NCI-H2081 (cell line): ENCODE measurements at places on chromosomes 13 and 19.
A peak's percentile ranks its signal among the peaks of the same experiment; 100 is the strongest.

DNA sequence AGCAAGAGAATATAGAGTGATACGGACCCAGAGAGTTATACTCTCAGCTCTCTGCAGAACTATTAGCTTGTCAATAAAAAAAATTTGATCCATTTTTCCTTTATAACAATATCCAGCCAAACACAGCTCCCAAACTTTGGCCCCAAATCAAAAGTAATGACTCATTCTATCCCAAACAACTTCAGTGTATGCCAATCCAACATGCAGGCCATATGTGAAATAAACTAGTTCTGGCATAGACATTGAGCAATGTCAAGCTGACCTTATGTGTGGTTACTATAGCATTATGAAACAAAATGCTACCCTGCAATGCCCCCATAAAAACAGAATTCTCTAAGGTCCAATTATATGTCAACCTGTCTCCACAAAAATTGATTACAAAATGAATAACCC, 209.5 kb downstream of the DNAJC15 start:
- no peak for DNase-seq

DNA sequence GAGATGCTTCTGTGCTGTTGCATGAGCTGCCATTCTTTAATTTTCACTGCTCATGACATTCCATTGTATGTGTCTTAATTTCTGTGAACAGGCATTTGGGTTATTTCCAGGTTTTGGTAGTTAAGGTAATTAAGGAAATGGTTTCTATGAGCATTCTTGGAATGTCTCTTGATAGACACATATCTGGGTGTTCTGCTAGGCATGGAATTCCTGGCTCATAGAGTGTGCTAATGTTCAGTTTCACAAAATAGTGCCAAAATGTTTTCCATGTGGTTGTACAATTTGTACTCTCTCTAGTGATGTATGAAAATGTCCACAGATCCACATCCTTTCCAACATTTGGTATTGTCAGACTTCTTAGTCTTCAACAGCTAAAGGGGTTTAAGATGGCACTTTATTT, 680.9 kb upstream of the SGCG start:
- no peak for DNase-seq

- DNase-seq, result peak; percentile 54
Measured at GRCh38 chr19:4186087-4186993, 3.9 kb downstream of the ANKRD24 start.

DNA sequence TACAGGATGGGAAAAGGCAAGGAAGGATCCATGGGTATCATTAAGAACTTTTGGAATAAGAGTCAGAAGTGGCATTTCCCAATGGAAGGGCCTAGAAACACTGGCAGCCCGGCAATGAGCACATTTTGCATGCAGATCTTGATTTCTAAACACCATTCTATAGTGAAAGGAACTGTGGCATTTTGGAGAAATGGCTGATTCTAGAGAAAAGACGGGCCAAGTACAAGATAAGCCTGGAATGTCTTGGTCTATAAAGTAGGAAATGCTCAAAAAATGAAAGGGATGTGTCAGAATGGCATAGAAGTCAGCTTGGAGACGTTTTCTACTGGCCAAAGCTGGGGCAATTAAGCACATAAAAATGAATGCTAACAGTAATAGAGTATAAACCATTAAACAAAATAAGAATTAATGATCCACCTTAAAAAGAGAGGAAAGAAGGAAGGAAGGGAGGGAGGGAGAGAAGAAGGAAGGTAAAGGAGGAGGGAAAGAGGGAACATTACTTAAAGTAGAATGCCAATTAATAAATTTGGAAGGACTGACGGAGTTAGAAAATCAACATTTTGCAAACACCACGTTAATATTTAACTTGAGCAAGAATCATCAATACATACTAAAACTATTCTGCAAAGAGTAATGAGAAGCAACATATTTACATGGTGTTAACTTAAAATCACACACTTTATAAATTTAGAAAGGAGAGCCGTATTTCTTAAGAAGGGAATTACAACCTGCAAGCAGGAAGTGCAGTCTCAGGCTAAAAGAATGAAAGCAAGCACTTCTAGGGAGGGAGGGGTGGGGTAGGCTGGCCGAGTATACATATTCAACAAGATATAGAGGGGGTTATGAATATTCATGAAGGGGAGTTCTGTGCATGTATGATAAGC, 78.9 kb downstream of the ANKRD10 start:
- no peak for DNase-seq

- no peak for DNase-seq
Measured at GRCh38 chr13:55517312-55517711, 1623.4 kb upstream of the PRR20A start.

DNA sequence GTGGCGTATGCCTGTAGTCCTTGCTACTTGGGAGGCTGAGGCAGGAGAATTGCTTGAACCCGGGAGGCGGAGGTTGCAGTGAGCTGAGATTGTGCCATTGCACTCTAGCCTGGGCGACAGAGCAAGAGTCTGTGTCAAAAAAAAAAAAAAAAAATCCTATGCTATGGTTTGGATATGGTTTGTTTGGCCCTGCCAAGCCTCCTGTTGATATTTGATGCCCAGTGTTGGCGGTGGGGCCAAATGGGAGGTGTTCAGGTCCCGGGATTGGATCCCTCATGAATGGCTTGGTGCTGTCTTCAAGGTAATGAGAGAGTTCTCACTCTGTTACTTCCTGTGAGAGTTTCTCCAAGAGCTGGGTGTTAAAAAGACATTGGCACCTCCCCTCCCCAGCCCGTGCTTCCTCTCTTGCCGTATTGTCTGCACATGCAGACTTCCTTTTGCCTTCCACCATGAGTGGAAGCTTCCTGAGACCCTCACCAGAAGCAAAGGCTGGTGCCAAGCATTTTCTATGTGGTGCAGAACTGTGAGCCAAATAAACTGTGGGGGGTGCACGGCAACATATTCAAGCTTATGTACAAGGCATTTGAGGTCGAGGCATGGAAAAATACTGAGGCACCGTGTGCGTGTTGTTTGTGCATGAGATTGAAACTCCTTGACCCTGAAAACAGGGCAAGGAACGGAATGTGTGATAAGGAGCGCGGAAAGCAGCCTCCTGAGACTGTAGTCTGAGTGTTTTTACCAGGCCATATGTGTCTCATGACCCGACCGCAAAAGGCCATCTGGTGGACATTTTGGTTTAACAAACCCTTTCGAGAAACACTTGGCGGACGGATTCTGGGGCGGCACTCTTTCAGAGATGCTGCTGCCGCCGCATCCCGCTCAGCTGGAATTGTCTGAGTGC, 7.3 kb downstream of the SIGLEC9 start:
- no peak for DNase-seq

GRCh38 chr13:40060296-40061007, 405.0 kb downstream of the COG6 start:
- DNase-seq, result no peak

- DNase-seq, result no peak
Measured at GRCh38 chr19:29596885-29597525, 9.1 kb upstream of the POP4 start.

DNA sequence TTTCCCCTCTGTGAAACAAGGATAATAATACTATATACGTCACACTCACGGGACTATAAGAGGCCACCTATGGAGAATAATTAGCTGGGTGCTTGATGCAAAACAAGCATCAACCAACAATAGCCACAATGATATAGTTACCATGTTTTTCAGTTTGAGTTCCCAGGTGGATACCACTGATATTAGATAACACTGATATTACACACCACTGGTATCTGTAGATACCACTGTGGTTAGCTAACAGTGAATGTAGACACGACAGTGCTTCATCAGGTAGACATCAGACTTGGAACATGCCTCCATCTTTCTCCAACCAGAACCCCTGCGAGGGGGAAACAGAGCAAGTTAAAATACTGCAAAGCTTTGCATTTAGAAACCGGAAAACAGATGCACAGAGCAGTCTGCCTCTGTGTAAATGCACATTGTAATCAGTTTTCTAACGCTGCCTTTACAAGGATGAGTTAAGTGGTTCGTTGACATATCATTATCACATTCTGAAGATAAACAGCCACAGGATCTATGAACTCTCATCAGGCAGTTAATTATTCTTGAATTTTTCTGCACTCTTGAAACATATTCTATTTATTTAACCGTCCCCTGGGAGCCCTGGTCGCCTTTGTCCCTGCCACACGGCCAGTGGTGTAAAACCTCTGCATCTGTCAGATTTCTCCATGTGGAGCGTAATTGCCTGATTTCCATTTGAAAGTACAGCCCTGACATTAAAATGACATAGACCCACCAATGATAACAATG, 80.7 kb downstream of the RNASEH2B start:
- DNase-seq, result peak; percentile 90

DNA sequence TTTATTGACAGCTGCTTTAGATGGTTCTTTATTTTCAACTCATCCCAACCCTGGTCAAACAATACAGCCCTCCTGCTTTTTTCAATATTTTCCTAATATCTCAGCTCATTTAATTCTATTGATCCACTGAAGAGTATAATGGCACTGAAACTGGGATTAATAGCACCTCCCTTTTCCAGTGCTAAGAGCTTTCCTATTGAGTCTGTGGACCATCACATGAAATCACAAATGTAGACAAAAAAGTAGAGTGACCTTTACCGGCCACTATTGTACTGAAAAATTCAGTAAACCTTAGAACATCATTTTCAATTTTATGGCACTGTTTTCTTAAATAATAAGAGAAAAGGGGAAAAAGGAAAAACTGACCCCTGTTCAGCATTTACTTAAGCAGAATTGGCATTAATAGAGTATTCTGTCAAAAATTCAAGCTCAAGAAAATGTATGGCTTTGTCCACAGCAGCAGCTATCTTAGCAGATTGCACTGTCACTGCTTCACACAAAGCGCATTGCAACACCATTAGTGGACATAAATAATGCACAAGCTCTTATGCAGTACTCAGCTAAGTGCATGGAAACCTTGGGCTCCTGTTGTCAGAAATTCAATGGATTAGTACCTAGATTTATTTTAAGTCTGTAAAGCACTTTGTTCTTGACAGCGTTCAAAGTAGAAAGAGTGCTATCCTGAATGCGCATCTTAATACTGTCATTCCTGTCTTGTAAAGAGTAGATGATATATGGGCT, 851.0 kb upstream of the KLHL1 start:
- no peak for DNase-seq

- no peak for DNase-seq
Measured at GRCh38 chr13:39670445-39670844, 15.0 kb downstream of the COG6 start.

DNA sequence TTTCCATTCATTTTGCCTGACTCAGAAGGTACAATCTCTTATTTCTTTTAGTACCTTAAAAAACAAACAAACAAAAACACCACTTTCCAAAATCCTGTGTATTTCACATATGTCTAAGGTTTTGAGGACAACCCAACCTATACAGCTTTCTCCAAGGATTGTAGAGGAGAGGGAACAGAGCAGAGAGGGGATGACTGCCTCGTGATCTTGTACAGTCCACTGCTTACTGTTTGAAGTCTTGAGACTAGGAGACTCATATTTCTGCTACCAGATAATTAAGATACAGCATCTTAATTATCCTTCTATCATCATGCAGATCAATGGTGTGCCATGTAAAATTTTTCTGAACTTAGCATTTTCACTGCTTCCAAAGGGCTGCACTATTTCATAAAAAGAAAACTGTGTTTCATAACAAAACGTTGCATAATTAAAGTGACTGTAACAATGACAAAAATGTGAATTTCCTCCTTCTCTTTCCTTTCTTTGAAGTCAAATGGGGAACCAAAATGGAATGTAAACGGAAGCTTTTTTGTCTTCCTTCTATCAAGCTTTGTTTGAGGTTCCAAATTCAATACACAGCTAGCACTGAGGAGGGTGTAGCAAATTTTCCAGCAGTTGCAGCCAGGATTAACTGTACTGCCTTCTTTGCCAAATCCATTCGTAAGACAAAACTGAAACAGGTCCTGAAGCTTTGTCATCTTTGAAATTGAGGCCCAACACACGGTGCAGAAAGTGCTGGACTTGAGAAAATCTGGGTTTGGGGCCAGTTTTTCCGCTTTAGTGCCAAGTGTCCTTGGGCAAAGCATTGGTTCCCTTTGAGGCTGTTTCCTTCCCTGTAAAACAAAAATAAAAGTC, 34.9 kb upstream of the RCBTB2 start:
- no peak for DNase-seq

DNA sequence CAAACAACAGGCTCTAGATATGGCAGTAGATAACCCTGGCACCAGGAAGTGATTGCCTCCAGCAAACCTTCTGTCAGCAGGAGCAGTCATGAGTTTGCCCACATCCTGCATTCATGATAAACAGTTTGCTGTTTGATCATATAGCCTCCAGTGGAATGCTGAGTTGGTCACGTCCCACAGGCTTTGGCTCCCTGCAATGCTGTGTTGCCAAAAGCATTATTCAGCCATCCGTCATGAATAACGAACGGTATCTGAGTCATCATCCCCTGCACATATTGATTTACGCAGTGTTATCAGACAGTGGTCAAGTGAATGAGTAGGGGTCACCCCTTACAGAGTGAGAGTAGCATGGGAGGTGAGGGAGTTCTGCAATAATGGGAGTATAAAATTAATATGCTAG, 21.9 kb upstream of the ZNF432 start:
- DNase-seq, result no peak

DNA sequence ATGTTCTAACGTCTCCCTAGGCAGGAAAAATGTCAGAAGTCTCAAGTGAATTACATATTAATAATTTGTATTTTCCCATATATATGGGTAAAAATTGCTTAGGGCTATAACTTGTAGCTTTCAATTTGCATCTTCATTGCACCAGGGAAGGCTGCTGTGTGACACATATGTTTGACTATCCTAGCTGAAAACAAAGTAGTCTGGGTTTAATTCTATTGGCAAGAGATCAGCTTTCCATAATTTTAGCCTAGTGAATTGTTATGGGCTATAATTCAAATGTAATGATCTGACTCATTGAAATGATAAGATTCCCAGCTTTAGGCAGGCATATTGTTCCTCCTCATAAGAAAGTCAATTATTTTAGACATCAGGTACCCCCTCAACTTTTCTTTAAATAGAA, 553.1 kb downstream of the DCT start:
- peak; percentile 25 for DNase-seq

GRCh38 chr19:39296906-39297305, 699 bp downstream of the IFNL1 start:
- DNase-seq, result no peak

DNA sequence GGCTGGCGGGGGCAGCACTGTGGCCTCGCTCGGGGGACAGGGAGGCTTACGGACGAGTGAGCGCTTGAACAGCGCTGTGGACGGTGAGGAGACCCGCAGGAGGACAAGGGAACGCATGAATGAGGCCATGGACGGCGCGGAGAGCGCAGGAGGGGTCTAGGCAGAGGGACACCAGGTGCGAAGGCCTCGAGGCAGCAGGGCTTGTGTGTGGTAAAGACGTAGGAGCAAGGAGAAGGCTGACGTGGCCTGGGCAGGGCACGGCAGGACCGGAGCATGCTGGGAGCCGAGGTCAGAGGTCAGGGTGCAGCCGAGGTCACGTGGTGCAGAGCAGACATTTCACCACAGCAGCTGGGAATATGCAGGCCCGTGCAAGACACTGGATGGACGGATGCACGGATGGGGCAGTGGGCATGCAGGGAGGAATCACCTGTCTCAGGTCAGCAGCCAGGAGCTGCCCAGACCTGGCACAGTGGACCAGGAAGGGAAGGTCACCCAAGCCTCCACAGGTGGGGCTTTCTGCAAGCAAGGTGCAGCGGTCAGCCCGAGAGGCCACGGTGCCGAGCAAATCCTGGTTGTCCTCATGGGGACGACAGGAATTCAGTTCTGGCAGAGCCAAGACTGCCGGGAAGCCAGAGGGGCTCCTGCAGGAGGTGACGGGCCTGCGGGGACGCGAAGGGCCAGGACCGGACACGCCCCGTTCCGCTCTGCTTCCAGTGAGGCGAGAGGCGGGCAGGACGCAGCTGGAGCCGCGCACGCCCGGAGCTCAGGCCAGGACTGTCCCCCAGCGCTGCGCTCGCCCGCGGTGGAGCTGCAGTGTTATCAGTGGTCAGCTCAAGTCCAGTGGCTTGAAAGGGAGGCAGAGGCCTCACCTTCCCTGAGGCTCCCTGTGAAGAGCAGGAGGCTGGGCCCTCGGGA, 72.2 kb downstream of the RASA3 start:
- DNase-seq, result no peak
